Thymus (tissue), 14 donors: ENCODE measurements at places on chromosomes 5 and 9.

GRCh38 chr9:4982721-4983482, 2.2 kb upstream of the JAK2 start:
- H3K36me3 ChIP-seq = no peaks in the 10 kb centered on the region
- no peak overlapping the region for H3K4me3 ChIP-seq
- H3K27me3 ChIP-seq = peaks cover 10% of the 10 kb centered on the region
- H3K27ac ChIP-seq = no peak overlapping the region
- DNase-seq = peak; percentile 15

GRCh38 chr9:3087697-3088096, 243.8 kb upstream of the PUM3 start:
- no peak for DNase-seq
- H3K36me3 ChIP-seq = no peaks in the 10 kb centered on the region
- no peaks in the 10 kb centered on the region for H3K27me3 ChIP-seq
- H3K4me3 ChIP-seq = no peak overlapping the region
- no peaks in the 10 kb centered on the region for H3K4me1 ChIP-seq

- H3K4me1 ChIP-seq = no peaks in the 10 kb centered on the region
- H3K4me3 ChIP-seq = peak overlapping the region; percentile 94
- peak; percentile 55 for DNase-seq
- H3K36me3 ChIP-seq = no peaks in the 10 kb centered on the region
- no peaks in the 10 kb centered on the region for H3K27me3 ChIP-seq
- H3K27ac ChIP-seq = peak overlapping the region; percentile 89
Observed at GRCh38 chr9:112334432-112334841, 1.0 kb upstream of the PTBP3 start.

DNA sequence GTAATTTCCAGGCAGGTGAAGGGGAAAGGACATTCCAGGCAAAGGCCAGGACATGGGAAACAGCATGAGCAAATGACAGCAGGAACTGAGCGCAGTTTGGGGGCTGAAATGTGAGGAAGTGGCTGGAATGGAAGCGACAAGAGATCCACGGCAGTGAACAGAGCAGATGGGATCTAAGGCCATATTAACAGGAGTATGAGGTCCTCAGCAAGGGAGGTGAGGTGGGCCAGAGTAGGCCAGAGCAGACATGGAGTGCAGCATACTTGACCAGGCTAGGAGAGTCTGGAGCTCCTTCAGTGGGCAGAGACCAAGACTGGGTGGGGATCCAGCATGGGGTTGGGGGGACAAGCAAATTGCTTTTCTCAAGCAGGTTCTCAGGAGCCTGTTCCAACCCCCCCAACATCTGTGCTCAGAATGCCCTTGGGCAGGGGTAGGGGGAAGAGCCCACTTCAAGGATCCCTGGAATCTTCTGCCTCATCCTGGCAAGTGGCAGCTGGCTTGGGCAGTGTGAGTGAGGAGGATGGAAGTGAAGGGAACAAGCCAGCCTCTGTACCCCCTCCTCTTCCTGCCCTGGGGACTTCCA, 34.5 kb downstream of the DAB2IP start:
- no peaks in the 10 kb centered on the region for H3K36me3 ChIP-seq
- H3K4me3 ChIP-seq = no peak overlapping the region
- H3K27ac ChIP-seq = no peak overlapping the region
- peaks cover 4% of the 10 kb centered on the region for H3K4me1 ChIP-seq

- no peaks in the 10 kb centered on the region for H3K4me1 ChIP-seq
- no peak for DNase-seq
- no peak overlapping the region for H3K4me3 ChIP-seq
- no peaks in the 10 kb centered on the region for H3K36me3 ChIP-seq
- H3K27ac ChIP-seq = no peak overlapping the region
- no peaks in the 10 kb centered on the region for H3K27me3 ChIP-seq
Observed at GRCh38 chr5:53930457-53930856, 370.0 kb downstream of the NDUFS4 start.

DNA sequence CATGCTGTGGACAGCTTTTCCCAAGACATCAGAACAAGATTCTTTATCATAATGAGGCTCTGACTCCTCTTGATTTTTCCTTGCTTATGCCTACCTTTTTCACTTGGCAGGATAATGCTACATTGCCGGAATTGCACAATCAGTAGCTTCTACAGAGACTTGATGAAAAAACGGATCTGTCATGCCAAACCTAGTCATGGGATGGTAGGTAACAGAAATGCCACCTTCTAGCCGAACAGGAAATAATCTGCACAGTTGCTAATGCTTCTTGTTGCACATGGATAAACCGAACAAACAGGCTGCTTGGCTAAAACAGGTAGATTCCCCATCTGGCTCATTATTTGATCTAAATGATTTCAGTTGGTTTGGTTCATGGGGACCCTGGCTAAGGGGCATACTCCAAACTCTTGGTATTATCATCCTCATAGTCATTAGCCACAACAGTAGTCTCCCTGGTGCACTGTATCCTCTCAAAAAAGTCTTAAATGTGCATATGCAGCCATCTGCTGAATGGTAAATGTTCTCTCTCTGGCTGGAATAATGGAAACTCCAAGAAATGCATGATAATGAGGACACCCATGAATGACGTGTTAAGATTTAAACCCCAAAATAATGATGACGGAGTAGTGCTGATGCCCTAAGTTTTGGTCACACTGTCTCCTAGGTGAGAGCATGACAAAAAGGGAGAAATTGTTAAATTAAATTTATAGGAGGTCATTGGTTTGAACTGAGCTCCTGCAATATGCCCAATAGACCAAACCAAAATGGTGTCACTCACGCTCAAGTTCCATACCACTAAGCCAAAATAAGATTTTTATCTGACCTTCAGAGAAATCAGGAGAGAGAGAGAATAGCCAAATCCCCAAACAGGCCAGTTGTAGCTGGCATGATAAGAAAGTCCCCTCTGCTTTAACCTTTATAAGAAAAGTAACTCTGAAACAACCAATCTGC, 47.0 kb downstream of the RAPGEF1 start:
- no peaks in the 10 kb centered on the region for H3K36me3 ChIP-seq
- no peak overlapping the region for H3K4me3 ChIP-seq
- no peak overlapping the region for H3K27ac ChIP-seq
- DNase-seq = no peak
- H3K27me3 ChIP-seq = no peaks in the 10 kb centered on the region

DNA sequence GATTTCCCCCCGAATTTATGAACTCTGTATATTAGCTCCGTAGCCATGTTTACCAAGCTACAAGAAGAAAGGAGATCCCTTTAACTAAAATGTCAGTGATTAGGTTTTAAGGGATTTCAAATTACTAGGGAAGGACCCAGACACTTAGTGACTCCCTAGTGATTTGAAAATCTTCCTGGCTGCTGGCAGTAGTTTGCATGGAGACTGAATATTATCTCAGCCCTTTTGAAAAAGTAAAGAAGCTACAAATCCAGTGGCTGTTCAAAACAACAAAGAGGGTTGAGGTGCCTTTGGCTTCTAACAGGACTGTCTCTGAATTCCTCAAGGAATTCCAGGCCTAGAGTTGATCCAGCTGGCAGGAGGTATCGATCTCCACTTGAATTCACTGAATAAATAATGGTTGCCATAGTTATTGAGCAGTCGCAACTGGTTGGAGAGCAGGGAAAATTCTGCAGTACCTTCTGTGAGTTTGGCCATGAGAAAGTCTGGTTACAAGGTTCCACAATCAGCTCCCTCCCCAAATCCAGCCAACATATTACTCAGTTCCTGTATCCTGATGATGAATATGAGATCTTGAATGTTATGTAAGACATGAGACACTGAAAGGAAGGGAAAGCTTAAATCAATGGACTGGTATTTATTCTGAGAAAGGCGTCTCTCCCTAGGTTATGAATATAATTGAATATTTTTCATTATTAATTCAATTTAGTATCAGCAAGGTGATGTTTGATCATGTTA, 37.7 kb downstream of the NR4A3 start:
- no peaks in the 10 kb centered on the region for H3K27me3 ChIP-seq
- H3K27ac ChIP-seq = no peak overlapping the region
- H3K4me3 ChIP-seq = no peak overlapping the region
- H3K36me3 ChIP-seq = no peaks in the 10 kb centered on the region

- H3K27me3 ChIP-seq = no peaks in the 10 kb centered on the region
- DNase-seq = no peak
- H3K4me1 ChIP-seq = peaks cover 7% of the 10 kb centered on the region
Observed at GRCh38 chr9:121206516-121207370, 5.1 kb upstream of the RAB14 start.

DNA sequence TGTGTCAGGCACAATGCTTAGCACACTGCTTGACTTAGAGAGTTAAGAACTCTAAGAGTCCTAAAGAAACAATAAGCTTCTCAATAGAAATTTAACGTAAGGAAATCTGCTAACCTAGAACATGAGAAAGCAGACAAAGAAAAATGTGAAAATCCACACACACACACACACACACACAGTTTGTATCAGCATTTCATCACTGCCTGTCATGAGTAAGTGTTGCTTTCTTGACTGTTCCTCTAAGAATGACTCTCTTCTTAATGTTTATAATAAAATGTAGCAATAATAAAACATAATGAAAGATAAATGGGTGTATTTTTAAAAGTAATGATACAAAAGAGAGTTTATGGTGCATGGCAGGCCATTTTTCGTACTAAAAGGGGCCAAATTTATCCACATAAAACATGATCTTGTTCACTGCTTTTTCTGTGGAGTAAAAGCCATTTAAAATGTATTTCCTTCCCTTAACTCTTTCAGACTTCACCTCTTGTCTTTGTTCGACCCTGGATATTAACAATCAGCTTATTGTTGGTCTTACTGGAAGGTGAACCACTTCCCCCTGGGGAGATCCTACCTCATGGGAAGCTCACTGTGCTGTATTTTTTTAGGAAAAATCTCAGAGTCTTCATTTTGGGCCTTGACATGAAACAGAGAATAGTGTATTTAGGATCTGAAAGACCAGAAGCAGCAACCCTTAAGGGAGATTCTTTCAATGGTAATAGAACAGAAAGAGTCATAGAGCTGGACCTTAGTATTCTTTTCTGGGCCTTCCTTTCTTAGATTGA, 107.3 kb upstream of the ANKRD55 start:
- no peak for DNase-seq
- no peaks in the 10 kb centered on the region for H3K36me3 ChIP-seq
- H3K27ac ChIP-seq = no peak overlapping the region
- no peaks in the 10 kb centered on the region for H3K4me1 ChIP-seq
- H3K27me3 ChIP-seq = no peaks in the 10 kb centered on the region
- H3K4me3 ChIP-seq = no peak overlapping the region

DNA sequence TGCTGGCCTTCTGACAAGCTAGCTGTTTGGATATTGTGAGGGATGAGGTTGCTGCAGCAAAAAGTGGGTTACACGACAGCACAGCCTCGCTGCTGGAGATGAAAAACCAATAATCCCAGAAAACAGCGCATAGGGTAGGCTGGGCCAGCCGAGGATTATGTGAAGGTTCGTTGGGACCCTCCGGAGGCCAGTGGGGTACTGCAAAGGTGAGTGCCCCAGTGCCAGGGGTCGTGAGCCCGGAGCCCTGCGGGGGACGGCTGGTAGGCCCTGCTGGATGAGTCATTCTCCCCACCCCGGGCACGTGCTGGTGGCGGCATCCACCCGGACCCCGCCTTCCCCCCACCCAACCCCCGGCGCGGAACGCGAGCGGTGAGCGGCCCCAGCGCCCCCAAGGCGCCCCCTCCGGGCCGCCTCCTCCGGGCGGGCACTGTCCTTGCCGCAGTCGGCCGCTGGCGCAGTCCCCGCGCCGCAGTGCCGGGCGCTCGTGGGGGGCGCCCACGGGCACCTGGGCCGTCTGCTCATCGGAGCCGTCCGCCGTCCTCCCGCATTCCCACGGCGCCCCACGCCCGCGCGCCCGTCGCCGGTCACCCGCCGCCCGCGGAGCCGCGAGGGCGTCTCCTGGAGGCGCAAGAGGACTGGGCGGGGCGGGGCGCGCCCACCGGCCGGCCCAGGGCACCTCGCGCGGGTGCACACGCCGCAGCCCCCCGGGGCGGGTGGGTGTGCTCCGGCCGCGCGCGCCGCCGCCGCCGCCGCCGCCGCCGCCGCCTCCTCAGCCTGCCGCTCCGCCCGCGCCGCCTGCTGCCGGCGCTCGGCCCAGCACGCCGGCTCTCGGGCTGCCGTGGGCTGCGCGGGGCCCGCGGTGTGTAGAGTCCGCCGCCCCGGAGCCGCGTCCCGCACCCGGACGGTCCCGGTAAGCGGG, at the start of gene PHF24:
Gene PHF24 (plus strand): TSS at position 794 of the 919 bp plus-strand sequence. CDS start 13,014 bp downstream, outside the sequence.
- no peak within 1 kb of the TSS for H3K27ac ChIP-seq
- H3K4me1 ChIP-seq = peaks cover 2% of the 10 kb centered on the region
- peak within 1 kb of the TSS; percentile 51 for H3K4me3 ChIP-seq
- H3K36me3 ChIP-seq = no peaks in the 10 kb centered on the region

GRCh38 chr9:89448381-89448780, 49.5 kb downstream of the SEMA4D start:
- no peaks in the 10 kb centered on the region for H3K27me3 ChIP-seq
- peaks cover 7% of the 10 kb centered on the region for H3K4me1 ChIP-seq
- DNase-seq = no peak
- peak overlapping the region; percentile 15 for H3K27ac ChIP-seq

DNA sequence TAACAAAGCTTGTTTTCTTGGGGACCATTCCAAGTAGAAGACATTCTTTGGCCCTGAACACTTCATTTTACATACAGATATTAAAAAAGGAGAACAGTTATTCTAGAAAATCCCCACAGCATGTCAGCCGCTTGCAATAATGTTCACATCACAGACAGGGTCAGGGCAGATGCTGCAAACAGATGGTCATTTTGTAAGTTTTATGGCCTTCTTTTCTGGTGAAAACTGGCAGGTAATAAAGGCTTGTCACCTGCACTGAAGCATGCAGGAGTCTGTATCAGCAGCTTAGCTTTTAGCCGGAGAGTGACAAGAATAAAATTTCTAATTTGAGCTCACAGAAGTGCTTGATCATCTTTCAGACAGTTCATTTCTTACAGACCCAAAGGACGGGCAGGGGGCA, 220.9 kb upstream of the DAP start:
- DNase-seq = no peak
- H3K36me3 ChIP-seq = no peaks in the 10 kb centered on the region
- H3K4me1 ChIP-seq = no peaks in the 10 kb centered on the region
- H3K4me3 ChIP-seq = no peak overlapping the region

- no peak overlapping the region for H3K4me3 ChIP-seq
- no peak for DNase-seq
- no peaks in the 10 kb centered on the region for H3K27me3 ChIP-seq
- H3K36me3 ChIP-seq = no peaks in the 10 kb centered on the region
- H3K27ac ChIP-seq = no peak overlapping the region
- H3K4me1 ChIP-seq = peaks cover 3% of the 10 kb centered on the region
Observed at GRCh38 chr5:71582945-71583584, 4.1 kb upstream of the MCCC2 start.
